ENCODE measurements at places on chromosomes 11 and 22.

DNA sequence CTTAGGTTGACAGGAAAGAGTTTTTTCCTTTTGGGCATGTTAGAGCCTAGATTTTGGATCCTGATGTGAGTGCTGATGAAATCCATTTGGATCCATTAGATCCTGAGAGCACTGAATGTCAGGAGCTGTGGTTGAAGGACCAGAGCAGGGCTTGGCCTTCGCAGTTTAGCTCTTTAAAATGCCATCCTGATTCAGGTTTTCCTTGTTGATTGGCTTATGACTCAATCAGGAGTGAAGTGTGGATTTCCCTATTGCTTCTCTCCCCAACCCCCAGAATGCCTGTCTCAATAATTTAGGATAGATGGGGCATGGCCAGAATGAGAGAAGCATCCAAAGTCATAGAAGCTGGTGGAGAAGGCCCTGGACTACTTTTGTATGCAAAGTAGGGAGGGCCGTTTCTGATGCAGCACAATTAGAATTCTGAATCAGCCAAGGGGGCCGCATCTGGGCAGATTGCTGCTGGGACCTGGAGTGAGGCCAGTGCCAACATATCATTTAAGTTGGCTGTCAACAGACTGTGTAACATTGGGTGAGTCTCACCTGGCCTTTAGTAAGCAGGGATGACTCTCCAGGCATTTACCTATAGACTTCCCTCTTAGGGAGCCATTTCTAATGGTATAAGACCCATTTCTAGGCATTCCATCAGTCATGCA, 80.5 kb downstream of the TEAD1 start:
- DNase-seq: no peak

DNA sequence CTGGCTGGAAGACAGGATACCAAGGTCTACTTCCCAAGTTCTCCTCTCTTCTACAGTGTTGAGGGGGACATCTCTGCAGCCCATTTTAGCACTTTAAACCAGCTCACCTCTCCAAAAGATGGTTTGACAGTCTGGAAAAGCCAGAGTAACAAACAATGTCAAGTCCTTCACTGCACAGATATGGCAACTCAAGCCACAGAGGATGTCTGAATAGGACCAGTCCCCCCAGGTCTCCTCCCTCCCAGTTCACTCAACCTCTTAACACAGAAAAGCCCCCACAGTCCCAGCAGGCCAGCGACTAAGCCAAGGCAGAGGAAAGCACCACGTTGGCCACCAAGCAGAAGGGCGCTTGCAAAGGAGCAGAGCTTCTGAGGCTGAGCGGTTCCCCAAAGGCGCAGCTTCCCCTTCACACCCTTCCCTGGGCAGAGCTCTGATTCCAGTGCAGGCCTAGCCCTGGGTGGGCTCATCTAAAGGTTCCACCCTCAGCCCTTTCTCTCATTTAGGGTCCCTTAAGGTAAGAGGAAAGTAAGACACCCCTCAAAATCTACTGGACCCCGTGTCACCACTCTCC, 62.7 kb downstream of the PAK1 start:
- peak; percentile 55 for DNase-seq

DNA sequence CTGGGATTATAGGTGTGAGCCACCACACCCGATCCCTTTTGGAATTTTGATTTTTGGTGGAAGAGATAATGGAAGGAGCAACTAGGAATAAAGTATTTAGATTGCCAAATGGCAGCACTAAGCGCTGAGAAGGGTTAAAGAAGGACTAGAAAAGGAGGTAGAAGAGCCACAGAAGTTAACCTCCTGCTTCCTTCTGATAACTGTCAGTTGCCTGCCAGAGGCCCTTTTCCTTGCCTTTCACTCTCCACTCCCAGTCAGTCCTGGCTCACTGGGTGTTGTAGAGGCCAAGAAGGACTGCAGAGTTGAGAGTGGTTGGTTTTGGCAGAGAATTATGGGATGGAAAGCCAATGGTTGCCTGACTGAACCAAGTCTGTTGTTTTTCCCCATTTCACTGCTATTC, 19.3 kb downstream of the ZC3H12C start:
- DNase-seq: peak; percentile 41

DNA sequence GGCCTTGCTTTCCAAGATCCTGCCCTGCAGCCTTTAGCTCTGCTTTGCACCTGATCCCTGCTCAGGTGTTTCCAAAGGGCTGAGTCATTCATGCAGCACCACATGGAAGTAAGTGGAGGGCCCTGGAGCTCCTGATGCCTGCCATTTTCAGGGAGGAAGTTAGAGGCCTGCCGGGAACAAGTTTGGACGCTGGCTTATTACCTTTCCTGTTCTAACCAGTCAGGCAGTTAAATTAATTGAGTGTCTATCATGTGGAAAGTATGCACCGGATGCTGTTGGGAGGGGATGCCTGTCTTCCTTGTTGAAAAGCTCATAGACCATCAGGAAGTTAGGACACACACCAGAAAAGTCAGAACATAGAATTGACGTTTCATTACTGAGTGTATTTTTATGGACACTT, 73.7 kb upstream of the PLET1 start:
- peak; percentile 36 for DNase-seq

DNA sequence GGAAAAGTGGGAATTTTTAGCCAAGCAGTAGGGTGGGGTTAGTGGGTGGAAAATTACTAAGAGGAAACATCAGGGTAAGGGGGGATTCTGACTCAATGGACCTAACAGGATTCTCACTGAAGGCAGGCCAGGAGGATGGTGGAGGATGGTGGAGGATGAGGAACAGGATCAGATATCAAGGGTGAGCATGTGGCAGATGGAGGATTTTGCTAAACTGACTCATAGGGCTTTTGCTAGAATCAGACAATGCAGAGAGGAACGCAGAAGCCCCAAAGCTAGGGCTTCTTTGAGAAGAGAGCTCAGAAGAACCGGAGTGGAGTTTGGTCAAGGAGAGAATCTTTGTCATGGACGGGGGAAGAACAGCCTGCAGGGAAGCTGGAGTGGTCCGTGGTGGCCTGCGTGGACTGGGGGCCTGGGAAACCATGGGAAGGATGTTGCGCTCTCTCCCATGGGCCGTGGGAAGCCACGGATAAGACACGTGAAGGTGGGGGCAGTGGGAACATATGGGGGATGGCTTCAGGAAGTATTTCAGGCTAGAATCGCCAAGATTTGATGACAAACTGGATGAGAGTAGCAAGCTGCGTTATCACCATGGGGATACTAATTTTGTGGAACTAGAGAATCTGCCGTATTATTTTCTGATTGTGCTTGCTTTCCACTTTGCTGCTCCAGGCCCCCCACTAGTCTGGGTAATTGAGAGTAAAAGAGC, 165.2 kb downstream of the LDLRAD3 start:
- no peak for DNase-seq

DNA sequence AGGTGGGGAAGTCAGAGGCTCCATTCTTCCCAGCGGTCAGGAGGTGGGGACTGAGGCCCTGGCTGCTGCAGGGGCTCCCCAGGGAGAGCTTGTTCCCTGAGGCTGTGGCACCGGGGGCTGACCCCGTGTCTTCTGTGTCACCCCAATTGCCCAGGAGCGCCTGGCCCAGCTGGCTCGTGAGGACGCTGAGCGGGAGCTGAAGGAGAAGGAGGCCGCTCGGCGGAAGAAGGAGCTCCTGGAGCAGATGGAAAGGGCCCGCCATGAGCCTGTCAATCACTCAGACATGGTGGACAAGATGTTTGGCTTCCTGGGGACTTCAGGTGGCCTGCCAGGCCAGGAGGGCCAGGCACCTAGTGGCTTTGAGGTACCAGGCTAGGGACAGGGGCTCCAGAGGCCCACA, 53.2 kb downstream of the MYO7A start:
- no peak for DNase-seq
